ENCODE measurements at places on chromosomes 2 and 18. TPM values are rescaled to one million over a fixed set of nuclear protein-coding genes. Genes with fewer than 3 reads are reported as not detected.

SAG gene
- not detected for total RNA-seq

METTL8 gene
- 15.5 TPM for total RNA-seq

EGR4 gene
- 0.06 TPM for total RNA-seq

INHBB gene
- not detected for total RNA-seq

MRO gene
- total RNA-seq, result not detected

DSC3 gene
- 3.3 TPM for total RNA-seq

ALK gene
- total RNA-seq, result 0.88 TPM

MLPH gene
- 0.11 TPM for total RNA-seq

TTC39C gene
- 6.0 TPM for total RNA-seq

REG1B gene
- total RNA-seq, result not detected

DSG3 gene
- total RNA-seq, result not detected

IL37 gene
- not detected for total RNA-seq

MROH2A gene
- total RNA-seq, result 0.12 TPM

AGAP1 gene
- total RNA-seq, result 38.2 TPM

Measured in cardiac muscle cell (in vitro differentiated cells and primary cell).